ENCODE measurements at places on chromosomes 1 and 21.

DNA sequence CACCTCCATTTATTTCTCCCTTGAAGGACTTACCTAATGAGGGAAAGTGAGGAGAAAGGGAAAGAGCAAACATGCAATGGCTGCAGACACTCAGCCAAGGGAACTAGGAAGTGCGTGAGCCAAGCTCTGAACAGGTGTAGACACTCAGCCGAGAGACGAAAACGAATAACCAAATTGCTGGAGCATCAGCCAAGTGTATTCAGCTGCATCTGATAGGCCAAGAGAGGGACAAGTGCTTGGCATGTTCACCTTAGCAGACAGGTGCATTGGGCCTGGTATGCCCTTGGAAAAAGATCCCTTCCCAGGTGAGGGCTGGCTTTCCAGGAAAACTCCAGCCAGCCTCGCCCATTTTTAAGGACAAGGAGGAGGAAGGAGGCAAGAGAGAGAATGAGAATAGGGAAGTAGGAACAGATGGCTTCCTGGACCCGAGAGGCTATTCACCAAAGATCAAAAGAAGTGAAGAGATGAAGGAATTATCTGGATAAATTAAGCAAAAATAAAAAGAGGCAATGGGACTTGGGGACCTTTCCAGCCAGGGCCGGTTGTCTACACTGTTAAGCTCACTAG is 184.7 kb downstream of the TOMM20 start:
- no peak for DNase-seq

DNA sequence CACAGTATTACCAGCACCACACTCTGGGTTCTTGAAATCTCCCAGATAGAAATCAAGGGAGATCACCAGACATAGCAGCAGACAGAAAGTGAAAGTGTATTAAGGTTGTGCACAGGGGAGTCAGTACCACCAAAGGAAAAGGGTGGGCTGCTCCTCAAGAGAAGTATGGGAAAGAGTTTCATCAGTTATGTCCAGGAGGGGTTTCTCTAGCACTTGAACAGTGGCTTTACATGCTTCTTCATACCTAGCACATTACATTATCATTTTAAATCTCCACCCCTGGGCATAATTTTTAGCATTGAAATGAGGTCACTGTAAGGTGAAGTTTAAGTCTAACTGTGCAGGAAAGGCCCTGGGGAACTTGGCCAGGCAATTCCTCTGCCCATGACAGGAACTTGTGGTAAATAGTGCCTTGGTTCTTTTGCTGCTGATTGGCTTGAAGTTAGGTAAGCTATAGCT is 601.0 kb downstream of the NUF2 start:
- DNase-seq = no peak

DNA sequence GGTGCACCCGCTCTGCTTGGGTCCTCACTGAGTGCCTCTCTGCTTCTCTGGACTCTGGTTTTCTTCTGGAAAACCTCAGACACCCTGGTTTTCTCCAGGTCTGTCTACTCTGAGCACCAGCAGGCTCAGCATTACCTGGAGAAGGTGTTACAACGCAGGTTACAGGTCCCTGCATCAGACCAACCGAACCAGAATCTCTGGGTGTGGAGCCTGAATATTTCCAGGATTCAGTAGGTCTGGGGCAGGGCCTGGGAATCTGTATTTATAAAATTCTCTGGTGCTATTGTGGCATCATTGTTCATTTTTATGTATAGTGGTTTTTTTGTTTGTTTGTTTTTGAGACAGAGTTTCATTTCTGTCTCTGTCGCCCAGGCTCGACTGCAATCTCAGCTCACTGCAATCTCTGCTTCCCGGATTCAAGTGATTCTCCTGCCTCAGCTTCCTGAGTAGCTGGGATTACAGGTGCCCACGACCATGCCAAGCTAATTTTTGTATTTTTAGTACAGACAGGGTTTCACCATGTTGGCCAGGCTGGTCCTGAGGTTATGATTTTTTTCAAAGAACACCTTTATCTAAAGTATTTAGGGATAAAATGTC is 1.5 kb upstream of the SLC30A2 start:
- no peak for DNase-seq

GRCh38 chr1:46404482-46405196 is 10.5 kb downstream of the FAAH start:
- no peak for DNase-seq

GRCh38 chr1:12448746-12449177 is 169.2 kb downstream of the DHRS3 start:
- no peak for DNase-seq

DNA sequence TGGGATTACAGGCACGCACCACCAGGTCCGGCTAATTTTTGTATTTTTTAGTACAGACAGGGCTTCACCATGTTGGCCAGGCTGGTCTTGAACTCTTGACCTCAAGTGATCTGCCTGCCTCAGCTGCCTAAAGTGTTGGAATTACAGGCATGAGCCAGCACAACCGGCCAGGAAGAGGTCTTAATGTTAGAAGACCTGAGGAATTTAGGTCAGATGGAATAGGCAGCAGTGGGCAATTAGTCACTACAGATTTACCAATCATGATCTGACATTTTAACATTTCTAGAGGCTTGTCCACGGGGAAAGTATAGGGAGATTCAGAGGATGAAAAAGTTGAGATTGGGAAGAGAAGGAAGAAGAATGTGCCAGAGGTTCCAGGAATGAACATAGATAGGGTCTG is 8.9 kb upstream of the APP start:
- no peak for DNase-seq

- no peak for DNase-seq
These were observed 54.2 kb downstream of the GLIS1 start for GRCh38 chr1:53684741-53685140.

DNA sequence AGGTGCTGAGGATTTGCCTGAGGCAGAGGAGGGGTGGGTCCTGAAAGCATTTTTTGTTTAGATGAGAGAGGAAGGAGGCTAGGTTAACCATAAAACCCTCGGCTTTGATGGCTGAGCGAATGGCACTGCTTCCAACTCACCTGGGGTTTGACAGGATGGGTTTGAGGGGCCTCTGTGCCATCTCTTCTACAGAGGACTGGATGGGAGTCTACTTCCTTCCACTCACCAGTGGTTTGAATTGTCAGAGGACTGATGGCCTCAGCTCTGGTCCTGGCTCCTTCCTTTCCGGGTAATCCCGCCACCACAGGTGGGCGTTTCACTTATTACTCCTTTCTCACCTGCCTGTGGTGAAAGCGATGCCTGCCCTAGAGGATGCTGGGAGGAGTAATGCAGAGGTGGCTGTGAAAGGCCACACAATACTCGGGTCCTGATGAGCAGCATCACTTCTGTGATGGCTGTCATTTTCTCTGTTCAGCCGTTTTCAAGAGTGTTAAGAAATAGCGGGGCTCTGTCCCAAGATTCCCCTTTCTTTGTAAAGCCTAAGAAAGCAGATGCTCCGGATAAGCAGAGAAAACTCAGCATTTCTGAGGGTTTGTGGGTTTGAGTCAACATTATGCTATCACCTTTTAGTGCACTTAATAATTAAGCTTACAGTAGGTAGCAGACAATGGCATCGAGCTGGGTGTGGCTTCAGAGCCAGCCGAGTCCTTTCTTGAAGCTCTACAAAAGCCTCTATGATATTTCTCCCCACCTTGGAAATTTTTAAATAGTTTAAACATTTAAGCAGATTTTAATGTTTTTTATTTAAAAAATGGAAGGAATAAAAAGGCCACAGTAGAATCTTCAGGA is 220.7 kb downstream of the HLX start:
- DNase-seq = no peak

DNA sequence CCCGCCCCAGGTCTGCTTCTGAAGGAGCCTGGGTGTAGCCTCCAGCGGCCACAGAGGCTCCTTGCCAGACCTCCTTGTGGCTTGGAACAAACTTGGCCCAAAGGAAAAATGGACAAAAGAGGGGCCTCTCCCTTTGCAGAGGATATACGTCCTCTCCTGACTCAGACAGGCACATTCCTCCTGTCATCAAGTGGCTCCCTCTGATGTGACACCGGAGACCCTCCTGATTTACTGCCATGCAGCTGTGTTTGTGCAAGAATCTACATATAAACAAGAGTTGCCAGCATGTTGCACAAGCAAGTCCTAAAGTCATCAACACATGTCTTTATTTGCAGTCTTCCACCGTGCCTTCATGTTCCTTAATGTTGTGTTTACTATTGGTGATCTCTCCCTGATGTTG is 54.1 kb upstream of the F3 start:
- no peak for DNase-seq

GRCh38 chr1:32062867-32063230 is 9.9 kb upstream of the TMEM39B start:
- DNase-seq = no peak

GRCh38 chr1:17027403-17027802 is 15.7 kb upstream of the ATP13A2 start:
- DNase-seq = no peak

GRCh38 chr1:246246430-246246829 is 260.6 kb downstream of the SMYD3 start:
- DNase-seq = no peak

- no peak for DNase-seq
These were observed 62.9 kb downstream of the TEX35 start for GRCh38 chr1:178575611-178576361.

DNA sequence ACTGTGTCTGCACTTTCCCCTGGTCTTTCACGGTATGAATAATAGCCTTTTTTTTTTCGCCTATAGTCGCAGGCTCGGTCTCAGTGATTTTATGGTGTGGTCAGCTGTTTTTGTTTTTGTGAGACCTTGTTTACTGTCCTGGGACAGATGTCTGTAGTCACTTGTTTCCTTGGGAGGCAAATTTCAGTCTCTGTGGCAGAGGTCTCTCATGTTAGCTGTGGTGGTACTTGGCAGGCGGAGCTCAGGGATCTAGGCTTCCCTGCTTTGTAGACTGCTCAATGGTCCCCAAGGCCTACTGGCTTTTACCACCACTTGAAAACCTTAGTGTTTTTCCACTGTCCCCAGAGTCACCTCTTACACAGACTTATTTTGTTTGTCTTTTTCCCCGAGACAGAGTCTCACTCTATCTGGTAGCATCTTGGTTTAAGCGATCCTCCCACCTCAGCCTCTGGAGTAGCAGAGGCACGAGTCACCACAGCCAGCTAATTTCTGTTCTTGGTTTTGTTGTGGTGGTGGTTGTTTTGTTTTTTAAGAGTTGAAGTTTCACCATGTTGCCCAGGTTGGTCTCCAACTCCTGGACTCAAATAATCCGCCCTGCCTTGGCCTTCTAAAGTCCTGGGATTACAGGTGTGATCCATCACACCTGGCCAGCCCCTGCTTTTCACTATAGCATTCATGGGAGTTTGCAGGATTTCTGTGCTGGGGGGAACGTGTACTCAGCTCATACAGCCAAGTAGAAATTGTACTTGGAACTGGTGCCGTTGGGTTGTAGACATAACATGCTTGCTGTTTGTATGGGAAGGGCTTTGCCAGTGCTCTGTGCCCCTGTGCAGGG is 10.3 kb downstream of the RNU1-2 start:
- DNase-seq = no peak

DNA sequence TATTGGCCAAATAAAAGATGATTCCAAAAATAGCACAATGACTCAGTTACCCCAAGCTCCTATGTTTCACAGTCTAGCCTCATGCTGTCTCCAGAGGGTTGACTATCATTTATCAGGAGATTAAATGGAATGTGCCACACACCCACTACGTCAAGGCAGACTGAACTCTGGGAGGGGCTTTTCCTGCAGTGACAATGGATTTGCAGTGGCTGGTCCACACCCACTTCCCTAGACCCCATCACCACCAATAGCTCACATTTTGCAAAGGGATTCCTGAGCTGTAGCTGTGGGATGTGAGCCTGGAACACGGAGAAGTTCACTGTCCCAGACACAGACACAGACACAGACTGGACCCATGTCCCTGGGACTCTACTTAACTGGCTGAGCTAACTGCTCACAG is 77.1 kb downstream of the HLCS start:
- DNase-seq = no peak

GRCh38 chr1:39757501-39757900 is 13.6 kb downstream of the OXCT2 start:
- no peak for DNase-seq

GRCh38 chr1:54663725-54664124 is 22.1 kb downstream of the MROH7 start:
- no peak for DNase-seq

DNA sequence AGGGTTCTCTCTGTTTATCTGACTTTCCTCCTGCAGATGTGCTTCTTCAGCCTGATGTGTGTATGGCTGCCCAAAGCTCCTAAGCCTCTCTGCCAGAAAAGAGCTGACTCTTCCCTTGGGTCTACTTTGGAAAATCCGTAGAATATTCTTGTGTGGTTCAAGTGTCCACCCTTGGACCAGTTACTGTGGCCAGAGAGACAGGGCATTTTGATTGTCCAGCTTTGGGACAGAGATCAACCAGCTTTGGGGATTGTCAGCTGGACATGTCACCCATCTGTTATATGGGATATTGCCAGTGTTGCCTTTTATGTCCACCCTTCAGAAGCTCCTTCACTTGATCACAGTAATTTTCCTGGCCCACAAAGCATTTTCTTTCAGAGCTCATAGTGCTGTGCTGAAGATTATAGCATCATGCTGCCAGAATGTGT is 126.2 kb upstream of the L1TD1 start:
- no peak for DNase-seq

DNA sequence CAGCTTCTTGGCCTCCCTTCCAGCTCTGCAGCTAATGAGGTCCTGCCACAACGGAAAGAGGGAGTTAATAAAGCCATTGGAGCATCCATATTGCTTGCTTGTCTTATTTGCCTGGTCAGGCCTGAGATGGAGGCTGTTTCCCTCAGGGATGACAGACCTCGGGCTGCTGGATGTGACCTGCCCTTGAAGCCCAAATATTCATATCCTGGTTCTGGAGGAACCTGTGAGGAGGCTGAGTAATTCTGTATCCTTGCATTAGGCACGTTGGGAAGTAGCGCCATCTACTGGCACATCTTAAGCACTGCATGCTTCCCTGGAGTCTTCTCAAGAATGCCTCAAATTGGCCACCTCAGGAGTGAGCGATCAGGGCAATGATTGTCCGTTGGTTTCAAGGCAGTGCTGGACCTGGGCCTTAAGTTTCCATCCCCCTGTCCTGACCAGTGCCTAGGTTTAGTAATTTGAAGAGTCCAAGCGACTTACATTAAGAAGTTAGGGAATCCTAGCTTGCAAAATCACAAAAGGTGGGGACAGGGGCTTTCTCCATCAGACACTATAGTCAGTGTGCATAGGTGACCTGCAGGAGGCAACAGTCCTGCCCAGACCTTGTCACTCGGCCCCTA is 13.8 kb upstream of the NASP start:
- DNase-seq = peak; percentile 62

- no peak for DNase-seq
These were observed 374.0 kb downstream of the LMX1A start for GRCh38 chr1:164982545-164982944.

DNA sequence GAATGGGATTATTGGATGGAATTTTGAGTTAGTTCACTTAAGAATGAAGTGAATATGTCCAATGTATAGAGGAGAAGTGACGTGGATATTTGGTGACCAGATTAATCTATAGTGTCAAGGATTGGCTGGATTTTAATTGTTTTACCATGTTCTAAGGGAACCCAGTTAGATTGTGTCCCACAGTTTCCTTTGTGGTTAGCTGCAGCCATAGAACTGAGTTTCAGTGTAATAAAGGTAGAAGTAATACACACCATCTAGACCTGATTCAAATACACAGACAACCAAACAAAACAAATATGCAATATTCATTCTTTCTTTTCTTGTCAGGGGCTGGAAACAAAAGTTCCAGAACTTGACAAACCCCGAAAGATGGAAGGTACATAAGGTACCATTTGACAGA is 88.0 kb upstream of the RGS18 start:
- DNase-seq = no peak

Data from activated CD4-positive, alpha-beta T cell treated with anti-CD3 and anti-CD28 coated beads for 24 hours (primary cell).